ENCODE measurements at places on chromosomes 4 and X.

GRCh38 chr4:57734104-57734670 lies 624.0 kb upstream of the IGFBP7 start:
- DNase-seq, result no peak

DNA sequence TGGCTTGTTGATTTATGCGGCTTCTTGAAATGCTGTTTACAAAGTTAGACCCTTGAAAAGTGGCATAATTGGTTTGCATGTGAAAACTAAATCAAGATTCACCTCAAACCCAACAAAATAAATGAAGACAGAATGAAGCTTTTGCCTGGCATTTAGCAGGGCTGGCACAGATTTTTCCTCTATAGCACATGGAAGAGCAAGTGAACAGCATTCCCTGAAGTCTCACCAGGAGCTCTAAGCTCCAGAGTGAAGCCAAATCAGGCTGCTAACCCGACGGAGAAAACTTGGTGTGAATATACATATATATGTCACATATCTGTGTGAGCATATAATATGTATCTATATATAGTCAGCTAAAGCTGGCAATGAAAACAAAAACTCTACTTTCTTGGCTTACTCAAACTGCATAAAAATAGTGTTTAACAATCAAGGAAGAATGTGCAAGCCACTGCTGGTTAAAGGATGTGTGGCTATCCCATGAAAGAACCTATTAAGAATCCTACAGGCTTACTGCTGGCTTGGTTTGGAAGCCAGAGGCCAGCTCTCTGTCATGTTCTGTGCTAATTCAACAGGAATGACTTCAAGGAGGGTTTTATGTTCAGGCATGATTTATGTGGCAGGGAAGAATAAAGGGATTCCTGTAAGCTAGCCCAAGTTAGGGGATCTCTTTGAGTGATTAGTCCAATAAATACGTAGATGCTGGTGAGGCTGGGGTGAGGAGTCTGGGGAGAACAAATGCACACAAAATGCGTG lies 69.9 kb downstream of the MFAP3L start:
- no peak for DNase-seq

- DNase-seq, result no peak
These were observed 32.5 kb downstream of the SCML1 start for GRCh38 chrX:17769701-17770269.

GRCh38 chr4:64727960-64728359 lies 318.7 kb upstream of the TECRL start:
- DNase-seq, result no peak

DNA sequence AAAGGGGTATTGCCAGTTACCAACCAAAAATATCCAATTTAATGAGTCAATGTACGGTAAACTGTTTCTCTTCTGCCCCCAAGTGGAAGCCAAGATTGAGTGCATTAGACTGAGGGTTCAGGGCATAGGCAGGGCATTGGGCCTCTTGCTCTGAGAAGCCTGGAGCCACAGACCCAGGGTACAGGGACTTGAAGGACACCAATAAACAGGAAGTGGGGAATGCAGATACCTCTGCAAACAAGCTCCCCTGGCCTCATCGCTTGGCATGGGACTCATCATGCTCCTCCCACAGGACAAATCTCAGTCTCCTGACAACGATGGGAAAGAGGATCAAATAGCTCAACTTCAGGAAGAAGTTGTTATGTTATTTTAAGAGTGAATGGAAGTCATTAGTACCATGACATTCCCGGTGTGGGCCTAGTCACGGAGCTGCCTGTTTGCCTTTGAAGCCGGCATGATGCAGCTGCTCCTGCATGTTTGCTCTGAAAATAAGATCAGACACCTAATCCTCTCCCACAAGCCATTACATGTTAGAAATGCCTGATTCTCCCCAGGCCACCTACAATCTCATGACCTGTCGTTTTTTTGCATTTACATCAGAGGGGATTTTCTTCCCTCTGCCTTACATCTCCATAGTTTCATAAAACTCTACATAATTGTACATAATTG lies 224.2 kb downstream of the RCHY1 start:
- DNase-seq, result no peak
